Fibroblast of villous mesenchyme (primary cell): ENCODE measurements at places on chromosomes 6 and 20. TPM values are rescaled to one million over a fixed set of nuclear protein-coding genes. Genes with fewer than 3 reads are reported as not detected.

DNA sequence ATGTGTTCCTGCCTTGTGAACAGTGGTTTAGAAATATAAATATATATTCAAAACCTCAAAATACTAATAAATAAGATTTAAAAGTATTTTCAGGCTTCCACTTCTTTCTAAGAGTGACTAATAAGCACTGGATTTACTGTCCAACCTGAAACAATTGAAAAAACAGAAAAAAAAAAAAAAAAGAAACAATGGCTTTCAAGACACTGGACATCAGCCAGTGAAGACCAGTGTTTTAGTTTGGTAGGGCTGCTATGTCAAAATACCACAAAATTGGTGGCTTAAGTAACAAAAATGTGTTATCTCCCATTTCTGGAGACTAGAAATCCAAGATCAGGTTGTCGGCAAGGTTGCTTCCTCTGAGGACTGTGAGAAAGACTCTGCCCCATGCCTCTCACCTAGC lies 101.4 kb upstream of the PDE7B start:
- no peak for DNase-seq

DNA sequence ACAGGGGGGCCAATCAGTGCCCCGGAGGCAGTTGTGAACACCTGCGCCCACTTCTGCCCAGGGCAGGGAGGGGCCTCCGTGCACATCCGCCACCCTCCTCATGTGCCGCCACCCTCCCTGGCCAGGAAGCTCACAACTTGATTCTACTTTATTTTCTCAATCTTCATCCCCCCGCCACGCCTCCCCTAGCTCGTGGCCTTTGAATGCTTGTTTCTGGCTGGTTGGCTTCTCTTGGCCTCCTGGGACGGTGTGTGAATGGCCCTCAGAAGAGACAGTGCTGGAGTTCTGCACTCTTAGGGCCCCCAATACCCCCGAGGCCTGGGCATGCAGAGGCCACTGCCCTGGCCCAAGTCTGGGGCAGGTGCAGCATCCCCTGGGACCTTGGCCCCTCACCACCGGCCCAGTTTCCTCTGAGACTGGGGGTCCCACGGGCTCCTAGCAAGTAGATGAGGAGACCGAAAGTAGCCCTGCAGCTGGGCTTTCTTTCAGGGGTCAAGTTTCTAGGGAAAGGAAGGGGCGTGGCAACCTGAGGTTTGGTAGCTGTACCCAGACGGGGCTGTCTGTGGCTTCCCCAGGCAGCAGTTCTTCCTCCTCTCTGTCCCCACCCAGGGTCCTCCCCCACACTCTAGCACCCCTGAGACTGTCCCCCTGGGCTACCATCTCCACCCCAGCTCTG lies 1.3 kb downstream of the RGS19 start:
- no peak for DNase-seq

- DNase-seq, result no peak
These were observed 30.7 kb downstream of the LYRM4 start for GRCh38 chr6:5230081-5230480.

DNA sequence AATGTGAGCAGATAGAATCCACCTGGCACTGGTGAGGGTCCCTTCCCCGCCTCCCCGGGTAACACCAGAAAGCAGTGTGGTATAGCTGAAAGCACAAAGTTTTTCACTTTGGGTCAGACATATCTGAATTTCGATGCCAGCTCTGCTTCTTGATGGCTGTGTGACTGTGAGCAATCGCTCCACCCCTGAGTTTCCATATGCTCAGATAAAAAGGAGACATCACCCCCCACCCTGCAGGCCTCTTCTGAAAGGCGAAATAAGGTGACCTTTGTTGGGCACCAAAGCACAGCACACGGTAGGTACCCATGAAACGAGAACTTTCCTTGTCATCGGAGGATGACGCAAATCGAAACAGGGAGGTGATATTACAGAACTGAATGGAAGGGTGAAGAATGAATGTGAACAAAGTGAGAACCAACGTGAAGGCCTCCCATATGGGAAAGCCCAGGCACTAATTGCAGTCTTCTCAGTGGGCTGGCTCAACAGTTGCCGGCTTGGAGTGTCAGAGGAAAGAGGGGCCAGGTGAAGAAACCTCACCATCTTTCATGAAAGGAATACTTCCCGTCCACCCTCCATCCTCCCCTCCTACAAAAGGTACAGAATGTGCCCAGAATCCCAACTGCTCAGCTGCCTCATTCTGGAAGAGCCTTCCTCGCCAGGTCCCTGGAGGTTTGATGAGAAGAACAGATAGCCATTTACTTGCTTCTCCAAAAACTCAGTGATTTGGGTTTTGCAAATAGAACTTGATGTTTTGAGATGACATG lies 61.8 kb downstream of the NFATC2 start:
- DNase-seq, result no peak

DNA sequence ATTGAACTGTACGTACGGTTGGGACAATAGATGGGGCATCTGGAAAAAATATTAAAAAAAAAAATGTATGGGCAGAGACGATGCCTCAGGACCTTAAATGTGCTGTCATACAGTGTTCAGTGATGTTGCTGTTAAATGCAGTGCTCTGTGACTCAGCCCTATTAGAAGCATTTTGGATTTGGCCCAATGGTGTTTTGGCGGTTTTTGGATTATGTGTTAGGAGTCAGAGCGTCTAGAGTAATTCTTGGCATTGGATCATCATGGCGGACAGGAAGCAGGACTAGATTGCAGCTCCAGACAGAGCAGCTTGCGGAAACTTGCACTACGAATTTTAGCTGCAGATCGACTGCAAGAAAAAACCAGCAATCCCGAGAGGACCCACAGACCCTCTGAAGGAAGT lies 280.0 kb downstream of the SOX4 start:
- DNase-seq, result peak; percentile 36

GRCh38 chr6:90216072-90216977 lies 80.3 kb downstream of the BACH2 start:
- peak; percentile 82 for DNase-seq

- no peak for DNase-seq
These were observed 954 bp downstream of the HSD17B8 start for GRCh38 chr6:33205191-33206026.

DNA sequence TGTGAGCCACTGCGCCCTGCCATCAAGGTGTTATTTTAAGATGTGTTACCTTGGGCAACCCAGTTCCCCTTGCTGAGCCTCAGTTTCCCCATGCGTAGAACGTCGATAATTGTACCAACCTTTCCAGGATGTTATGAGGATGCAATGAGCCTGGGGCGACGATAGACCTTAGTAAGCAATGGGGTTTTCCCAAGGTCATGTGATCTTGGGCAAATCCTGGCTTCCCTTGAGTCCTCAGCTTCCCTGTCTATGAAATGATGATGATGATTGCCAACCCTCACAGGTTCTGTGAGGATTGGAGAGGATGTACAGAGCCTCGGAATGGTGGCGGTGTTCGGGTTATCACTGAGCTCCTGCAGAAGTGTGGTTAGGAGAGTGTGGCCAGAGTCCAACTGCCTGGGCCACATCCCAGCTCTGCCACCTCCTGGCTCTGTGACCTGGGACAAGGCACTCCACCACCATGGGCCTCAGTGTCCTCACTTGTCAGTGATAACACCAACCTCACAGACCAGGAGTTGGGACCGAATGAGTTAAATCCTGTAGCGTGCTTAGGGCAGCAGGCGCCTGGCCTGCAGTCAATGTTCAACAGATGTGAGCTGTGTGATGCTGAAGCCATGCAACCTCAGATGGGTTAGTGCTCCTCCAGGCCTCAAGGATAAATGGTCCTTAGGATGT lies 23.4 kb downstream of the SIRPA start:
- no peak for DNase-seq

- DNase-seq, result no peak
These were observed 150.1 kb upstream of the RPS6KA2 start for GRCh38 chr6:166777096-166777630.

DNA sequence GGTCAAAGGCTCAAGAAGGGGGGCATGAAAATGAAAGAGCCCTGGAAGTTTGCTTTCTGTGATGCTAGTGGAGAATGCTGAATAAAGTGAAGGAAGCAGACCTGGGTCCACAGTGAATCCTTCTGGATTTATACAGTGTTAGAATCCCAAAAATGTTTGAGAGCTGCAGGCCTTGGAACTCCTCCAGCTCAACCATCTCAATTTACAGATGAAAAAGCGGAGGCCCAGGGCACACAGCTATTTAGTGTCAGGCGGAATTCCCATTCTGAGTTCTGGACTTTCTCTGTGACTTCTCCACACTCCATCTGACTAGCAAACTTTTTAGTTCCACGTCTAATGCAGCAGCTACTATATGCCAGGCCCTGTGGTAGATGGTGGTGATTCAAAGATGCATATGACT lies 1.5 kb upstream of the PRSS35 start:
- DNase-seq, result no peak

GRCh38 chr20:57004416-57004815 lies 262.0 kb downstream of the BMP7 start:
- DNase-seq, result no peak

- DNase-seq, result no peak
These were observed 51.1 kb upstream of the PREP start for GRCh38 chr6:105453968-105454367.

HMGCLL1 gene
- under 0.01 and 0.43 TPM in 2 replicates for total RNA-seq

NCOA3 gene
- 35.4 and 63.0 TPM in 2 replicates for total RNA-seq

PPDPF gene
- 38.4 and 78.0 TPM in 2 replicates for total RNA-seq

ULBP1 gene
- 0.43 and 1.6 TPM in 2 replicates for total RNA-seq

HCRTR2 gene
- not detected in 2 replicates for total RNA-seq

NRSN1 gene
- total RNA-seq, result not detected in 2 replicates

HLA-DQB1 gene
- total RNA-seq, result not detected in 2 replicates

PRL gene
- not detected in 2 replicates for total RNA-seq

RGS17 gene
- 1.3 and 2.9 TPM in 2 replicates for total RNA-seq

KCNK15 gene
- 0.32 and 1.7 TPM in 2 replicates for total RNA-seq

HLA-DRB5 gene
- total RNA-seq, result not detected in 2 replicates

SLC52A3 gene
- not detected in 2 replicates for total RNA-seq
